NCI-H1105 treated with DMSO at 0.1 percent for 48 hours (cell line): ENCODE measurements at places on chromosomes 3 and 15.

DNA sequence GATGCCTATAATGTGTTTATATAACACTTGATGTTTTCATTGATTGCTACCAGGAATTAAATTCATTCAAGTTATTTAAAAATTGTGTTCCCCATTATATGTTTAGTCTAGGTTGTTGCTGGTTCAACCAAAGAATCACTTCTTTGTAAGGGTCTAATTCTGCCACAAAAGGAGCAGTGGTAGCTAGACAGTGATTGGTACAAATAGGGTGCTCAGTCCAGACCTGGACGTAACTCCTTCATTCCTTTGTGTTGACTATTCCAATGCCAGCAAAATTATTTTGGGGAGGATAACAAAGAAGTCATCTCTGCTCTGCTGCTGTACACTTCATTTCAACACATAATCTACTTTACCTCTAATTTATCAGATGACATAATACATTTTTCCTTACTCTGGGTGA, 1.2 kb downstream of the CHMP2B start:
- DNase-seq, result no peak

- DNase-seq, result no peak
Measured at GRCh38 chr3:159944781-159945180, 43.9 kb upstream of the IL12A start.

GRCh38 chr3:284322-284721, 87.8 kb downstream of the CHL1 start:
- no peak for DNase-seq

- no peak for DNase-seq
Measured at GRCh38 chr15:40437752-40438687, 2.7 kb upstream of the BAHD1 start.

GRCh38 chr3:148131990-148132638, 565.6 kb upstream of the AGTR1 start:
- no peak for DNase-seq

DNA sequence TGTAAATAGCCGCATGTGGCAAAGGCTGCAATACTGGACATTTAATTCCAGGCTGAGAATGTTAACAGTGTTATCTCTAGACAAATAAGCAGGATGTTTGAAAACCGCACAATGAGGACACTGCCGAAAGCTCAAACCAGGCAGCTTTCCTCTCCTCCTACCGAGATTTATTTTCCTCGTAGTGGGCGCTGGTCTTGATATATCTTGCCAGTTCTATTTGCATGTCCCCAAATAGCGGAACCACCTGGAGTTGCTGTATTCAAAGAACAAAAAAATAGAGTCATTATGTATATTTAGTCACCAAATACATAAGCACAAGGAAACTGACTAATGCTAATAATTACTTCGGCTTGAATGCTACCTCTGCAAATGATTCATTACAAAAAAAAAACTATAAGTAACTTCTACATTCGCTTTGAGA, 46.5 kb downstream of the CYFIP1 start:
- DNase-seq, result no peak
